ENCODE measurements at places on chromosomes 3 and 15. TPM values are rescaled to one million over a fixed set of nuclear protein-coding genes. Genes with fewer than 3 reads are reported as not detected.

DNA sequence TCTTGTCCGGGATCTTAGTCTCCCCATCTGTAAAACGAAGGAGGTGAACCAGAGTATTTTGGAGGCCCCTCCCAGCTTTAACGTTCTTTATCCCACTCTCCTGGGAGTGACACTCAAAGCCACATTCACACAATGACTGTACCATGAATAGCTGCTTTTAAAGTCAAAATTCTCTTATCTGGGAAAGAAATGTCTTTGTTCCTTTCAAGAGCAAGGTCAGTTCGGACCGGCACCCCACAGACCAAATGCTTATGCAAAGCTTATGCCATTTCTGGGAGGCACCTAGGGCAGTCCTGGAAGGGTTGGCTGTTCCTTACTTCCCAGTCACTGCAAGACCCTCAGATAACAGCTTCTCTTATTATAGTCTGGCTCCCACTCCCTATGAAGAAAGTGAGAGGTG is 53.5 kb upstream of the WNT5A start:
- H3K4me1 ChIP-seq, result peaks cover 11% of the 10 kb centered on the region
- H3K27me3 ChIP-seq, result no peaks in the 10 kb centered on the region
- H3K4me3 ChIP-seq, result no peak overlapping the region
- peak overlapping the region; percentile 17 for H3K27ac ChIP-seq

DNA sequence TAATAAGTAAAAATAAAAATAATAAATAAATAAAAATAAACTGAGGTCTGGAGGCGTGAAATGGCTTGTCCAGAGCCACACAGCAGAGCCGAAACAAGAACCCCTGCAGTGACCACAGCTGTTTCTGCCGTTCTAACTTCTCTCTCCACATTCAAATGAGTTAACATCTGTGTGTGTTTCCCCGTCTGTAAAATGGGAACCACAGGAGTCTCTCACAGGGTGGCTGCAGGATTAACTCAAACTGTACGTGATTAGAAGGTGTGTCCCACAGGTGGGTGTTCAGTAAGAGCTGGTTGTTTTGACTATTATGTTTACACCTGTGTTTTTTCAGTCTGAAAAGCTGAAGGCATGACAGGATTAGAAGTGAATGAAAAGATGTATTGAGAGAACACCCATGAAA is 27.0 kb upstream of the MUC4 start:
- H3K4me3 ChIP-seq, result no peak overlapping the region
- no peaks in the 10 kb centered on the region for H3K36me3 ChIP-seq

DNA sequence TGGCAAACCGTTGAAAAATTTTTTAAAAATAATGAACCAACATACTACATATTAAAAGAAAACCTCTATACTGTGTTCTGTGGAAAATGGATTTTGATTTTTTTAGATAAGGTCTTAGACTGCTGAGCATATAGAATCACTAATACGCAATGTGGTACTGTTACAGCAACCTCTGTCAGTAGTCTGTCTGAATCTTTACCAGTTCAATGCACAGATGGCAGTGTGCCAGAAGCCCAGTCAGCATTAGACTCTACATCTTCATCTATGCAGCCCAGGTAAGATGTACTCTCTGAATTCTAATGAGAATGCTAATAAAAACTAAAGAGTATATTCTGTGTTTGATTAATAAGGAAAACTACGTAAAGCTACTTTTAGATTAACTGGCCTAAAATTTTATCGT is 31.3 kb upstream of the FAH start:
- H3K4me3 ChIP-seq, result no peak overlapping the region
- peaks cover 30% of the 10 kb centered on the region for H3K36me3 ChIP-seq
- no peak overlapping the region for H3K27ac ChIP-seq
- DNase-seq, result no peak
- no peaks in the 10 kb centered on the region for H3K4me1 ChIP-seq

- DNase-seq, result no peak
- H3K27me3 ChIP-seq, result no peaks in the 10 kb centered on the region
- peaks cover 6% of the 10 kb centered on the region for H3K36me3 ChIP-seq
- no peak overlapping the region for H3K27ac ChIP-seq
- H3K4me1 ChIP-seq, result no peaks in the 10 kb centered on the region
- H3K4me3 ChIP-seq, result no peak overlapping the region
Observed at GRCh38 chr15:78023865-78024518, 53.5 kb downstream of the TBC1D2B start.

DNA sequence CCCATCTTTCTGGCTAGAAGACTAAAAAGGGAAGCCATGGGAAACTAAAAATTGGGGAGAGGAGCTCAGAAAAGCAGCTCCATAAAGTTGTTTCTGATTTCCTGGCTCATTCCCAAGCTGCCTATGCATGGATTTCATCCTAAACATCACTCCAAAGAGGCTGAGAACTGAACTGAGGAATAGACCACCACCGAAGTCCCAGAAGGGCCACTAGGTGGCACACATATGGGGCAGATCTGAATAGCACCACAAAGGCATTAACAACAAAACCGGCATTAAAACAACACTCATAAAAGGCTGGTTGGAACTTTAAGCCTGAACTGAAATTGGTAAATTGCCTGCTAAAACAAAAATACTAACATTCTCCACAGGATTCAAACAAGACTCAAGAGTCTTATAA is 106.3 kb downstream of the PLD1 start:
- no peak overlapping the region for H3K27ac ChIP-seq
- no peaks in the 10 kb centered on the region for H3K4me1 ChIP-seq
- H3K4me3 ChIP-seq, result no peak overlapping the region
- H3K36me3 ChIP-seq, result 0 out of 2 replicates have a peak, but pooled peaks cover 2% of the 10 kb centered on the region
- H3K27me3 ChIP-seq, result no peaks in the 10 kb centered on the region
- peak; percentile 62 for DNase-seq

DNA sequence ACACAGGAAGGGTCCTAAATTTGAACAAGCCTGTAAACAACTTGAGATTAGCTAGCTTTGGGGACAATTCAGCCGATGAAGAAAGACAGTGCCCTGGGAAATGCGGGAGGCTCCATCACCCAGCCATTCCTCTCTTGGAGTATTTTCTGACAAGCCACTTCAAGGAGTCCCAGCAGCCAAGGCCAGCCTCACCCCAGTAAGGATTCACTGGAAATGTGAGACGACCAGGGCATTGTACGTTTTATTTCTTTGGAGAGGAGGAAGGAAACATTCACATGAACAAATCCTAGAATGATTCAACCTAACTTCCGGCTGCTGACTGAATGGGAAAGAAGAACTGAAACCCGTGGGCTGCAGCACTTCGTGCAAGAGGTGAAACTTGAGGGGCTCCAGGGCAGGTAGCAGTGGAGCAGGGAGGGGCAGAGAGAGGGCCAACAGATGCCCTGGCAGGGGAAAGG is 116.4 kb upstream of the ARHGEF3 start:
- H3K36me3 ChIP-seq, result no peaks in the 10 kb centered on the region
- peaks cover 3% of the 10 kb centered on the region for H3K4me1 ChIP-seq
- DNase-seq, result no peak
- H3K27me3 ChIP-seq, result no peaks in the 10 kb centered on the region

DNA sequence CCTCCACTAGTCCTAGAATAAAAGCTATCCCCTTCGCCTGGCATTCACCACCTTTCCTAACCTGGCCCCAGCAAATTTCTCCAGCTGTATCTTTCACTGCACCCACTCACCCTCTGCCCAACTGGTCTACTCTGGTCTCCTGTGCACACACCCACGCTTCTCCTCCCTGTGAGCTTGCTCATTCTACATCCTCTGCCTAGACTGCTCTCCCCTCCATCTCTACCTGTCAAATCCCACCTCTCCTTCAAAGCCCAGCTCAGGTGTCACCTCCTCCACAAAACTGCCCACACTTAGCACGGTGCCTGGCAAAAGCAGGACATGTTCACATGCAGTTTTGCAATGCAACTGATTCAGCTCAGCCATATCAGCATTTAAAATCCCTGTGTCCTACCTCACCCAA is 45.8 kb upstream of the NTRK3 start:
- no peaks in the 10 kb centered on the region for H3K36me3 ChIP-seq
- no peak overlapping the region for H3K4me3 ChIP-seq
- no peaks in the 10 kb centered on the region for H3K27me3 ChIP-seq
- H3K27ac ChIP-seq, result no peak overlapping the region
- peaks cover 3% of the 10 kb centered on the region for H3K4me1 ChIP-seq

DNA sequence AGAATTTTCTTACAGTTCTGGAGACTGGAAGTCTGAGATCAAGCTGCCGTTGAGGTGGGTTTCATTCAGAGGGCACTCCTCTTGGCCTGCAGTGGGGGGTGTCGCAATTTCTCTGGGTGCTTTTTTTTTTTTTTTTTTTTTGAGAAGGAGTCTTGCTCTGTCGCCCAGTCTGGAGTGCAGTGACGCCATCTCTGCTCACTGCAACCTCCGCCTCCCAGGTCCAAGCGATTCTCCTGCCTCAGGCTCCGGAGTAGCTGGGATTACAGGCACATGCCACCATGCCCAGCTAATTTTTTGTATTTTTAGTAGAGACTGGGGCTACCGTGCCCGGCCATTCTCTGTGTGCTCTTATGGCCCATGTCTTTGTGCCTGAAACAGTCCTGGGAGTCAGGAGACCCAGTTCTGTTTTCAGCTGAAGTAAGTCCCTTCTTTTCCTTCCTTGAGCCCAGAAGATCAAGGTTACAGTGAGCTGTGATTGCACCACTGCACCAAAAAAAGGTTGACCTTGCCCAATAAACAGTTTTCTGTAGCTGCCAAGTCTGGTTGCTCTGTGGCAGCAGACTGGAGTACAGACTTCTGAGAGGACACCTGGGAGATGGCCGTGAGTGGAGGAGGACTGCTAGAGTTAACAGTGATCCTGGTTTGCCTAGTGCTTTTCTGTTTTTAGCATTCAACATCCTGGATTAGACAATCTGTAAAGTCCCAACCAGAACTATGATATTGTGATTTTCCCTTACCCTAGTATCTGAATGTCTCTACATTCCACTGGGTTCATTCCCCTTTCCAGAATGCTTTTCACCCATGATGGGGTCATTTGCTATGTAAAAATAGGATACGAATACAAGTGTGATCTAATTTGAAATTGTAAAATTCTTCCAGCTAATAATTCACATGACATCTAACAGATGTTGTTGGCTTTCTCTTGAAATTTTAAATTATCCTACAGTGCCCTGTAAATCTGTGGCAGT is 76.6 kb upstream of the RNF7 start:
- H3K4me1 ChIP-seq, result no peaks in the 10 kb centered on the region
- no peak for DNase-seq
- peaks cover 3% of the 10 kb centered on the region for H3K27me3 ChIP-seq
- no peak overlapping the region for H3K27ac ChIP-seq

GRCh38 chr15:91116113-91117067 is 16.3 kb downstream of the SV2B start:
- no peak overlapping the region for H3K27ac ChIP-seq
- DNase-seq, result no peak
- H3K4me3 ChIP-seq, result no peak overlapping the region
- H3K36me3 ChIP-seq, result no peaks in the 10 kb centered on the region
- H3K27me3 ChIP-seq, result no peaks in the 10 kb centered on the region
- no peaks in the 10 kb centered on the region for H3K4me1 ChIP-seq

GRCh38 chr3:186440891-186441290 is 78.9 kb upstream of the DGKG start:
- H3K4me3 ChIP-seq, result no peak overlapping the region
- H3K27me3 ChIP-seq, result no peaks in the 10 kb centered on the region
- no peak overlapping the region for H3K27ac ChIP-seq
- no peaks in the 10 kb centered on the region for H3K36me3 ChIP-seq
- DNase-seq, result no peak

DNA sequence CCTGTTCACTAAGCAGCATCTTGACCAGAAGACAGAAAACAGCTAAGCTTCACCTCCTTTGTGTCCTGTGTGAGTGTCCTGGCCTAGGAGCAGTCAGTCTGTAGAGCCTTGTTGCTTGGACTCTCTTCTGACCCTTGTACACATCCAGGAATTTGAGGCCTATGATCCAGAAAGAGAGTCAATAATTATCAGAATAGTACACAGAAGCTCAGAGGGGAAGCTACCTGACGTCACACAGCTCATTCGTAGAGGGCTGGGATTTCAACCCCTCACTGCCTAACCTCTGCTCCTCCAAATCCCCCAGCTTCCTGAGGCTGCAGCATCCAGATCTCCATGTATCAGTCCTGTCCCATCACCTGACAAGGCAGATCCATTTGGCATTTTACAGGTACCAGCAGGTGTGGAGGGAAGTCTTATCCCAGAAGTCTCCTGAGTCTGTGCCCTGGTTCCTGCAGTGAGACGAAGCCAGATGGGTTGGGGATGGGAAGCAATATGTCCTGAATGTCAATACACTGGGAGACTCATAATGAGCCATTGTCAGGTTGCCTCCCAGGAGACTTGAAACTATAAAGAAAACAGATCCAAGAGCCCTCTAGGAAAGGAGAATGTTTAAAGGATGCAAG is 203.1 kb downstream of the MINAR1 start:
- no peak for DNase-seq
- H3K36me3 ChIP-seq, result no peaks in the 10 kb centered on the region
- no peaks in the 10 kb centered on the region for H3K27me3 ChIP-seq
- no peaks in the 10 kb centered on the region for H3K4me1 ChIP-seq
- H3K27ac ChIP-seq, result no peak overlapping the region

DNA sequence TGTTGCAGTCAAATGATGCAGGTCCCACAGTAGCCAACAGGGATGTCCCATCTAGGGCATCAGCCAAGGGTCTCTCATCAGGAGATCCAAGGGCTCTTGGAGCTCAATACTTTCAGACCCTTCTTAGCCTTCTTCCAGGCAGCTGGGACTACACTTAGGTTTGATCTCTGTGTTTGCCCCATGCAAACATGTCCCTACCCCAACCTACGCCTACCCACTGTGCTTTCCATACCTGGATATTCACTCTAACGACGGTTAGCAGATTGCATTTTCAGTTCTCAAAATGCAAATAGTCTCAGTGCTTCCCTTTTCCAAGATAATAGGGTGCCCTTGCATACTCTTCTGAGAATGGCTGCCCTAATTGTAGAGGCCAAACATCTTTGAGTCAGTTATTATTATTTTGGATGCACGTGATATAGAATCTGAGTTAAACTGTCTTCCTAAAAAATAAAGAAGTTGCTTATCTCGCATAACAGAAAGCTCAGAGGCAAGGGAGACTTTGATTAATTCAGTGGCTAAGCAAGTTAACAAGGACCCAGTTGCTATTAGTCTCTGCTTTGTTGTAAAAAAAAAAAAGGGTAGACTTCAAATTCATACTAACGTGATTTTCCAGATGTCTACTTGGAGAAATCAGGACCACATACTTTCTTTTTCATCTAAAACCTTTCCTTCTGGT is 1.0 kb upstream of the CEP70 start:
- H3K27ac ChIP-seq, result no peak overlapping the region
- no peak for DNase-seq
- no peaks in the 10 kb centered on the region for H3K36me3 ChIP-seq
- H3K4me3 ChIP-seq, result peak overlapping the region; percentile 85
- H3K27me3 ChIP-seq, result no peaks in the 10 kb centered on the region
- H3K4me1 ChIP-seq, result no peaks in the 10 kb centered on the region

DNA sequence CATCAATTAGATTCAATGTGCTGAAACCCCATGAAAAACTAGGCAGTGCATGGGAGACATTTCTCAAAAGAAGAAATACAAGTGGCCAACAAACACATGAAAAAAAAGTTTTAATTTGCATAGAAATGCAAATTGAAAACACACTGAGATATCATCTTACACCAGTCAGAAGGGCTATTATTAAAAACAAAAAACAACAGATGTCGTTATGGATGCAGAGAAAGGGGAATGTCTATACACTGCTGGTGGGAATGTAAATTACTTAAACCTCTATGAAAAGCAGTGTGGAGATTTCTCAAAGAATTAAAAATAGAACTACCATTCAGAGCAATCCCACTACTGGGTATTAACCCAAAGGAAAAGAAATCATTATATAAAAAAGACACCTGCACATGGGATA is 98.7 kb downstream of the CCNL1 start:
- no peak overlapping the region for H3K27ac ChIP-seq
- H3K4me1 ChIP-seq, result peaks cover 8% of the 10 kb centered on the region
- DNase-seq, result no peak
- H3K4me3 ChIP-seq, result no peak overlapping the region
- H3K27me3 ChIP-seq, result no peaks in the 10 kb centered on the region
- no peaks in the 10 kb centered on the region for H3K36me3 ChIP-seq

The CNTN4 gene
- 1.6 TPM for total RNA-seq

The CCNB2 gene
- total RNA-seq, result 119 TPM

The ZXDC gene
- 26.9 TPM for total RNA-seq

Measured in H9 (cell line).